Sciatic nerve (tissue), 2 donors: ENCODE measurements at places on chromosomes 7 and 10. TPM values are rescaled to one million over a fixed set of nuclear protein-coding genes. Genes with fewer than 3 reads are reported as not detected.

DNA sequence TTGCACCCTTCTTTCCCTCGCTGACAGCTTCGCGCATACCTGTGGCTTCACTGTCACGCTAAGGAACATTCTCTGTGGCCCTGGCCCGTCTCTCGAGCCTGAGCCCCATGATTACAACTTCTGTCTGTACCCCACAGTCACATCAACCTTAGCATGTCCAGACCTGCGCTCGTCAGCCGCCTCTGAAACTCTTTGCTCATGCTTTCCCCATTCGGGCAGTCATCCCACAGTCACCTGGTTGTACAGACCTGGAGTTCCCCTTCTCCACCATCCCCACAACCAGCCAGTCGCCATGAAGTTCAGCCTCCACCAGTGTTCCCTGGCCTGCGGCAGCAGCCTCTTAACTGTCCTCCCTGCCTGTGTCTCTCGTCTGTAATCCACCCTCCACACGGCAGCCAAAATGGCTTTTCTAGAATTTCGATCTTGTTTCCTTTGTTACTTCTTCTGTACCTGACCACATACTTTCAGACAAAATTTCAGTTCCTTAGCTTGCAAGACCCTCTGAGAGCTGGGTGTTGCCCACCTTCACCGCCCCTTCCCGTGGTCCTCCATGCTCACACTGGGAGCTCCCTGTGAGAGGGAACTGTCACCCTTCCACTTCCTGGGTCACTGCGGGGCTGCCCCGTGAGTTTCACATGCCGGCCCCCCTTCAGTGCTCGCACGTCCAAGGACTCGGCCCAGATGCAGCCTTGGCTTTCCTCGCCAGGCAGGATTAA, 229.2 kb downstream of the CELF2 start:
- no peak for DNase-seq

- no peak for DNase-seq
Observed at GRCh38 chr10:29616542-29616941, 18.2 kb downstream of the SVIL start.

DNA sequence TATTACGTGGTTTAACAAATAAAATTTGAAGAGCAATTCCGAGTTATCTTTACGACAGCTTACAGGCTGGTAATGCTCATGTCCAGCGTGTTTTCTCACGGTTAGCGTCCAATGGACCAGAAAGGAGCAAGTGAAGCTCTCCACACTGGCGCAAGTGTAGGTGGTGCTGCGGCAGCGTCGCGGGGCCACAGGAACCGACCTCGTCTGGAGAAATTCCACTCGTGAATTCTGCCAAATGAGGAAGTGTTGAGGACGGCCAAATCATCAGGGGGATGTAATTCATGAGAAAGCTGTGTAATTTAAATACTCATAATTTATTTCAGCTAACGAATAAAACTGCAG, 350 bp upstream of the ZNF37A start:
- DNase-seq: no peak

DNA sequence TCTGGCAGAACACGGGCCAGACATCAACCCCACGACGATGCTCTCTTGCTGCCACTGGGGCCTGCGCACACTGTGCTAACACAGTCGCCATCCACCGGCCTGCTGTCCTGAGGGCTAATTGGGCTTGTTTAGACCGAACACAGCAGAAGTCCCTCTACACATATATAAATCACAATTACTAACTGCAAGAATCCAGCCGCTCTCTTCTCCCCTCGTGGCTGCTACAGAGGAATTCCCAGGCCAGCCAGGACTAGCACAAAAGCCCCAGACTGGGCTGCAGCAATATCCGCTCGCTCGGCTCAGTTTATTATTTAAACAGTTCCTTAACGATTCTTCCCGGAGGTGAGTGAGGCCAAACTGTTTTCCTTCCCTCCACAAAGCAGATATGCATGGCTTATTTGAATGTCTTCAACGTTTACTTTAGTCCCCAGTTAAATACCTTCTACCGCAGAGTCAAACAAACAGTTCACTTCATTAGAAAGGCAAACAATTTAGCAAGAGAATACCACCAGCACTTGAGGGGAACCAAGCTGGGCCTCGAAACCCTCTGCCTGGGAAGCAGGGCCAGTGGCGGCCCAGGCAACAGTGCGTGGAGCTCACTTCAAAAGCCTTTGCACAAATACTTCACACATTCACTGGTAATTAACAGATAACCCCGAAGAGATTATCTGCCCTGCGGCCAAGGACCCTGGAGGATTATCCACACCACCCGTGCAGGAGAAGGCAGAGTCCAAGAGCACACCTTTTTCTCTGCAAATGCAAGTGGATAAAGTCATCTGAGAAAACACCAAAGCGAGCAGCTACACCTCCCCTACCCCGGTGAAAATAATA, 145.3 kb downstream of the GLI3 start:
- no peak for DNase-seq

DNA sequence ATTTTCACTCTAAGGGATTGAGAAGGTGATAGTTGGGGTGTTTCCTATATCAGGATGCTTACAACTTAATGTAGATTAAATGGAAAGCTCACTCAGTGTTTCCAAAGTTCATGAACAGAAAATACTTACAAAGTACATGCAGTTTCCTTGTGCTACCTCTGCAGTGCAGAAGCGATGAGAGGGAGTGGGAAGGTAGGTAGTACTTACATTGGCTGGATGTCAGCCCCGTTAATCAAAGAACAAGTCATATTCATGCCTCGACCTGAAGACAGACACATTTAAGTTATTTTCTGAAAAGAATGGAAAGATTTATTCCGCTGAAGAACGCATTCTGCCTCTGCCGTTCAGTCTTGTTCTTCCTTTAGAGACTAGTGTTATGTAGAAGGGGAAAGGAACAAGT, 93.1 kb downstream of the ZMYND11 start:
- no peak for DNase-seq

The HIF1AN gene
- 34.2 TPM for total RNA-seq

The FAM25C gene
- total RNA-seq: not detected

- no peak for DNase-seq
Observed at GRCh38 chr10:122968698-122969097, 11.5 kb upstream of the PSTK start.

The PPP1R17 gene
- total RNA-seq: not detected

- DNase-seq: peak; percentile 86
Observed at GRCh38 chr7:70693686-70694433, 438.1 kb upstream of the GALNT17 start.
